ENCODE measurements at places on chromosomes 11 and 22.

- no peak for DNase-seq
Measured at GRCh38 chr11:69094915-69095290, 46.2 kb downstream of the TPCN2 start.

DNA sequence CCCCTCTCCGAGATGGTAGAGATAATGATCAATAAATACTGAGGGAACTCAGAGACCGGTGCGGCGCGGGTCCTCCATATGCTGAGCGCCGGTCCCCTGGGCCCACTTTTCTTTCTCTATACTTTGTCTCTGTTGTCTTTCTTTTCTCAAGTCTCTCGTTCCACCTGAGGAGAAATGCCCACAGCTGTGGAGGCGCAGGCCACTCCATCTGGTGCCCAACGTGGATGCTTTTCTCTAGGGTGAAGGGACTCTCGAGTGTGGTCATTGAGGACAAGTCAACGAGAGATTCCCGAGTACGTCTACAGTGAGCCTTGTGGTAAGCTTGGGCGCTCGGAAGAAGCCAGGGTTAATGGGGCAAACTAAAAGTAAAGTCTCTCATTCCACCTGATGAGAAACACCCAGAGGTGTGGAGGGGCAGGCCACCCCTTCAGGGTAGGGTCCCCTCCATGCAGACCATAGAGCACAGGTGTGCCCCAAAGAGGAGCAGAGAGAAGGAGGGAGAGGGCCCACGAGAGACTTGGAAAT is 43.2 kb downstream of the IGLL1 start:
- DNase-seq, result no peak

DNA sequence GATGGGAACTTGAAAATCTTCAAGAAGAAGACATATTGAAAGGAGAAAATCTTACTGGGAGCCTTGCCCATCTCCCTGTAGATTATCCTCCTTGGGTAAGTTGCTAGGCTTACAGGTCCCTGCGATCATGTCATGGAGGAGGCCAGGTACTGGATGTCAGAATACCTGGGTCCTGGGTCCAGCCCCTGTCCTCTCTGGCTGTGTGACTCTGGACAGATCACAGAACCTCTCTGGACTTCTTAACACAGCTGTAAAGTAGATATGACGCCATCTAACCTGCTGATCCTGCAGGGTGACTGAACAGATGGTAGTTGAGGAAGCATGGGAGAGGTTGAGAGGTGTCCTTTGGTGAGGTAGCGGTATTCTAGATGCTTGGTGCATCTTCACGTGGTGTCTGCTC is 4.1 kb downstream of the TSKU start:
- no peak for DNase-seq

GRCh38 chr22:31870890-31871289 is 73.4 kb upstream of the YWHAH start:
- DNase-seq, result no peak

DNA sequence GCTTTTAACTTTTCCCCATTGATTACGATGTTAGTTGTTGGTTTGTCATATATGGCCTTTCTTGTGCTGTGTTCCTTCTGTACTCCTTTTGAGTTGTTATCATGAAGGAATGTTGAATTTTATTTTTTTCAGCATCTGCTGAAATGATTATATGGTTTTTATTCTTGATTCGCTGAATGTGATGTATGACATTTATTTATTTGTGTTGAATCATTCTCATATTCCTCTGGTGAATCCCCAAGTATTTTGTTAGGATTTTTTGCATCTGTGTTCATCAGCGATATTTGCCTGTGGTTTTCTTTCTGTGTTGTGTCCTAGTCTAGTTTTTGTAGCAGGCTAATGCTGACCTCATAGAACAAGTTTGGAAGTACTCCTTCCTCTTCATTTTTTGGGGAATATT is 78.2 kb downstream of the GGT1 start:
- no peak for DNase-seq

DNA sequence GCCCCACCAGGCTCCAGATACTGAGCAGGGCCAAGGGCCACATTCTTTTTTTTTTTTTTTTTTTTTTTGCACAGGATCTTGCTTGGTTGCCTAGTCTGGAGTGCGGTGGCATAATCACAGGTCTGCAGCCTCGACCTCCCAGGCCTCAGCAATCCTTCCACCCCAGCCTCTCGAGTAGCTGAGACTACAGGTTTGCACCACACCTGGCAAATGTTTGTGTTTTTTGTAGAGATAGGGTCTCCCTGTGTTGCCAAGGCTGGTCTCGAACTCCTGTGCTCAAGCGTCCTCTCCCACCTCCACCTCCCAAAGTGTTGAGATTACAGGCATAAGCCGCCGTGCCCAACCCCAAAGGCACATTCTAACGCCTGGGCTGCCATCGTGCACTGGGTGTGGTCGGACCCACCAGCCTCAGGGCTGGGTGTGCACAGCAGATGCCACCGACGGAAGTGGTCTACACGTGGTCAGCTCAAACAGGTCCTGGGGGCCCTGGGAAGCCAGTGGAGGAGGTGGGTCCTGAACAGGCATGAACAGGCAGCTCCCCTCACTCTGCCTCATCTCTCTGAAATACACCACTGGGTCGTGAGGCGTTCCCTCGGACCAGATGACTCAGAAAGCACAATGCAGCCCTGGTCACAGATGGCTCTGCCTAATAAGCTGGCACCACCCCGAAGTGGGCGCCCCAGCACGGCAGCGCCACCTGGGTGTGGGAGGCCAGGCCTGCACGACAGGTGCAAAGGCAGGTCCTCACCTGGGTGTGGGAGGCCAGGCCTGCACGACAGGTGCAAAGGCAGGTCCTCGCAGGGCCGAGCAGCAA is 5.1 kb upstream of the B4GALNT4 start:
- DNase-seq, result no peak
